Muscle of arm (tissue), 14 donors: ENCODE measurements at places on chromosomes 3 and 15. TPM values are rescaled to one million over a fixed set of nuclear protein-coding genes. Genes with fewer than 3 reads are reported as not detected.

DNA sequence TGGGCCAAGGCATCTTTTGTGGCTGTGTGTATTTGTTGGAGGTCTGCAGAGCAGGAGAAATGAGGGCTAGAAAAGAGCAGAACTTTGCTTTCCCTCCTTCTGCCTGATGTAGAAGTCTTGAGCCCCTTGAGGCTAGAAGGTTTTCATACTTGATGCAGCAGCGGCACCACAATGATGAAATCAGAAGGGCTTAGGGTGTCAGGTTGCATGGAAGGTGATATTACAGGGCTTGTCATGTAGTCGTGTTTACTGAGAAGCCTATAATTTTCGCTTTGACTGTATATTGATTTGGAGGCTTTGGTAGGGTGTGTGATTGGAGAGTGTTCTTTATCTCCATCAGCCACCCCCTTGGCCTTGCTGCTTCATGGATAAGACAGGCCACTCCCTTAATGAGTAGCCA, 339.8 kb downstream of the THSD4 start:
- DNase-seq: no peak

DNA sequence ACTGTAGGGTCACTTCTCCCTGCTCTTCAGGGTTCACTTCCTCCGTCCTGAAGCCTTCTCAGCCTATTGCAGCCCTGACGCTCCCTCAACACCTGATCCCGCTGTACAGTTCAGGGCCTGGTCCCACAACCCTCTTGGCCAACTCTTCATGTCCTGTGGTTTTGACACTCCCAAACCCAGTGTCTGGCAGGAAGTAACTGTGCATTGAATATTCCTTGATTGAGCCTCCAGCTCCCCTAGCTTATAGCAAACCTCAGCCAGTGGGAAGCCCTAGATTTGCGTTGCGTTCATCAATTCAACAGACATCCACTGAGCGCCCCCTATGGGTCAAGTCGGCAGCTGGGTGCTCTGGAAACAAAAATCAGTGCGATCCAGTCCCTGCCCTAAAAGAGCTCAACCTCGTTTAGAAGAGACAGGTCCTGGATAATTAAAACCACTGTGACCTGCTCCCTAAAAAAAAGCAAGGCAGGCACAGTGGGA, 13.5 kb downstream of the UBAP1L start:
- DNase-seq: peak; percentile 81

GRCh38 chr15:88147760-88148159, 108.8 kb downstream of the NTRK3 start:
- DNase-seq: no peak

- no peak for DNase-seq
Measured at GRCh38 chr3:31530960-31531335, 1.8 kb upstream of the STT3B start.

DNA sequence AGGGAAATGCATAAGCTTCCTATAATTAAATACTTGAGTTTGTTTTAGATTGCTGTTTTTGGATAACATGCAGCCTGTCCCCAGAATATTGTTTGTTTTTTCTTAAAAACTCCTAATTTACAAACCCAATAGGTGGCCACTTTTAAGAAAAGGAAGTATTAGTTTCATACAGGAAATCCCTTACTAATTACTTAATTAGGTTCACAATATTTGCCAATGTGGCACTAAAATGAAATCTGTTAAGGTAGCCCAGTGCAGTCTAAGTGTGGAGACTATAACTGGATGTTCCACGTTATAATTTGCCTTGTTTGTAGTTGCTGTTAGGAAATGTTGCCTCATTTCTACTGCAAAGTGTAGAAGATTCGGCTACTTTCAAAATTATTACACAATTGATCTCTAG, 195.8 kb downstream of the BBX start:
- no peak for DNase-seq

GRCh38 chr3:99332718-99333117, 305.7 kb upstream of the COL8A1 start:
- no peak for DNase-seq

- no peak for DNase-seq
Measured at GRCh38 chr3:56694867-56695683, 12.0 kb upstream of the TASOR start.

GUCA1C gene
- polyA plus RNA-seq: not detected

ADAMTS17 gene
- 4.1 TPM for polyA plus RNA-seq

ACTRT3 gene
- 2.5 TPM for polyA plus RNA-seq

RASGRP1 gene
- polyA plus RNA-seq: 0.22 TPM

KNG1 gene
- not detected for polyA plus RNA-seq

CMTM8 gene
- not detected for polyA plus RNA-seq

ARRDC4 gene
- 19.6 TPM for polyA plus RNA-seq
